ENCODE measurements at places on chromosomes 7 and 10.

GRCh38 chr7:85285527-85285926 is 98.7 kb upstream of the SEMA3D start:
- no peak for DNase-seq

- no peak for DNase-seq
Measured at GRCh38 chr7:83863906-83864305, 215.0 kb upstream of the SEMA3E start.

DNA sequence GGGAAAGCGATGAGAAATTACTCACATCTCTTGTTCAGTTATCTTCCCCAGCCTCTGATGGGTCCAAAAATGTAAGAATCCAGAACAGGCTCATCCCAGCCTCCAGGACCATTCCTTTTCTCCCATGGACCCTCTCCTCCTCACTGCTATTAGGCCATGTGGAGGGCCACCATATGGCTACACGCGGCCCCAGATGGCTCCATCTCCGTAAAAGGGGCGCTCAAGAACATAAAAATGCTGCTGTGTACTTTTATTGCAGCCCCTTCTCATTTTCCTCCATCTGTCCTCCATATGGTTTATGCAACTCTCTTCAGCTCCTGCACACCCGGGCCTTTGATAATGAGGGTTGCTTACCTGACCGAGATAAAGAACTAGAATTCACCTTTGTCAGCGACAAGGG is 166.2 kb downstream of the RAPGEF5 start:
- no peak for DNase-seq

DNA sequence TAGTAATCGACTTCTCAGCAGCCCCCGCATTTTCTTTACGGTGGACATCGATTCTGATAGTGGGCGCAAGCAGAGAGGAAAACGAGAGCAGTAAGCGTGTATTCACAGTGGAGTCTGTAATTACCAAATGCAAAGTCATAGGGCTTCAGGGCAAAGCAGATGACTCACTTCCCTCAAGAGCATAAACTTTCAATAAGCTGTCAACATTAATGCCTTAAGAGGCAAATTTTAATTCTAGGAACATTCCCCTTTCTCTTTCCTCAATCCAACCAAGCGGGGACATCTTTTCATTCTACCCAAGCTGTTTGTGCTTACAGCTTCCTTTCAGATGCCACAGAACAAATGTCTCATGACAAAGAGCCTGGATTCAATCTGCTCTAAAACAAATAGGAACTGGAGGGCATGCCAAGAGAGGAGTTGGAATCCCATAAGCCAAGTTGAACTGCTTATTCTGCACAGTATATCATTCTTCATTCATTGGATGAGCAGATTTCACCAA is 48.6 kb downstream of the MALSU1 start:
- peak; percentile 38 for DNase-seq

GRCh38 chr7:75653651-75654050 is 85.1 kb downstream of the HIP1 start:
- no peak for DNase-seq

DNA sequence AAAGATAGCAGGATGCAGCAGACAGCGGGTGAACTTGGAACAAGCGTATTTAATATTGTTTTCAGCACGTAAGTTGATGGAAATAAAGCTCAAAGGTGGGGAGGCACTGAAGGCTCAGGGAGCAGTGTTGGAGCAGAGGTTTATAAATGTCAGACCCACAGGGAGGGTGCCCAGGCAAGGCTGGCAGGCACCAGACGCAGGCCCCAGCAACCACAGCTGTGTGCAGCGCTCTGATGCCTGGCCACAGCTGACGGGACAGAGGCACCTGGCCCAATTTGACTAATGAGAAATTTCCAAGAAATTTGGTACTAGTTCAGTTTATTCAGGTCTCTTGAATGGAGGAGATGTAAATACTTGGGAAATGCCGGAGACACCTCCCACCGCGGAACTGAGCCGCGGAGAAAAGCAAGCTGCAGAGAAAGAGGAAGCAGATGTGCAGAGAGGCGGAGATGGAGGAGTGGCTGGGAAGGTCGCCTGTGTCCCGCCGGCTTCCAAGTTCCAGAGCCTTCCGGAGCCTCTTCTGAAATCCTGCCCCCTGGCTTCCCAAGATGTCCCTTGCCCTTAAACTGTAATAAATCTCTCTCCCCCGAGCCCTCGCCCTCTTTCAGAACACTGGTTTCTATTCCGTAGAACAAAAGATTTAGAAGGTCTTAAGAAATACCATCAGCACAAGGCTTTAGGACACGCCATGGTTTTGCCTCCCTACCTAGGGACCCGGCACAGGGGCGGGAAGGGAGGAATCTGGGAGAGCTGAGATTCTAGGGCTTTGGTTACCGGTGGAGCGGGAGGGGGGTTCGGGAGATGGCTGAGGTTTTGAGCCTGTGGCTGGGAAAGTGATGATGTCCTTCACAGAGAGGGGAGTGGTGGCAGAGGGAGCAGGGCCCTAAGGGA is 38.4 kb upstream of the PLXNA4 start:
- DNase-seq: no peak

- no peak for DNase-seq
Measured at GRCh38 chr10:70918851-70919530, 30.6 kb upstream of the PCBD1 start.

- DNase-seq: no peak
Measured at GRCh38 chr10:121845044-121845784, 82.6 kb downstream of the ATE1 start.

DNA sequence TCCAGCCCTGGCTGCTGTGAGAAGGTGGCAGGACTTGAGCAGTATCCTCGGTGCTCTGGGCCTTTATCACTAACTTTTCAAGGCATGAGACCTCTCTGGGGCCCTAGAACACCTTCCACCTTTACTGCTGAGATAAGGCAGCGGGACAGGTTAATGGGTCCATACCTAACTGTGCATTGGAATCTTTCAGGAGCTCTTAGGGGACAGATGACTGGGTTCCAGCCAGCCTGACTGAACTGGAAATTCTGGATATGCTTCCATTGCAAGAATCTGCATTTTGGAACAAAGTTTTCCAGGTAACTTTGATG is 73.0 kb downstream of the ATXN7L1 start:
- DNase-seq: no peak

DNA sequence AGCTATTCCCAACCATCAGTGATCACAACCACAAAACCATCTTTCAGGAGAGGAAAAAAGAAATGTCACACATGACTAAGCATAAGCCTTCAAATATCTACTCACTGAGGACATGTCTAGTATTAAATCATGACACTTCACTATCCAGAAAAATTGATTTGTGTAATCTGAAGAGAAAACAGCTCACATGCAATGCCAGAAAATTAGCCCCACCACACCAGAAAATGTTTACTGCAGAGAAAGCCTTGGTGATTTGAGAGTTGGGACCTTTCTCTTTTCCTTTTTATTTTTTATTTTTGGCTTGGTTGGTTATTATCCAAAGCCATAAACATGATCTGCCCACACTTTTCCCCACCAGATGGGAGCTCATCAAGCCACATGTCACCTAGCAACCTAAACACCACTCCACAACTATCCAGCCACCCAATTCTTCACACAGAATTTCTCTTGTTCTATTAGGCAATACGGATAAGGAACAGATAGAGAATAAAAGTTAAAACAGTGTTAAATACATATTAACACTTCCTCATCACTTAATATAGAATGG is 3.1 kb downstream of the PARD3 start:
- peak; percentile 84 for DNase-seq

DNA sequence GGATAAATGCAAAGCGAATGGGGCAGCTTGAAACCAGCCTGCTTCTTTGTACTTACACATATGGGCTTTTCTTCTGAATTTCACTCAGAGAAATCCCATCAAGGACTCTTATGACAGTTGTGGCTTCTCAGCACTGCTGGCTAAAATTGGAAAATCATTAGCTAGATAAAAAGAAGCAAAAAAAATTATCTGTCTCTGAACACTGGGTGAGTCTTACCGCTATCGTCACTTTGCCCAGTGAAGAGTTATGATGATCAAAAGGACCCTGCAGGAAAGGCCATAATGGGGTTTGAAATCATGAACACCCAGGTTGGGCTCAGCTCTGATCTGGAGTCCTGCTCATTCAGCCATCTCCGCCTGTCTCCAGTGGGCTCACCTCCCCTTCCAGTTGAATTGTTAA is 34.3 kb downstream of the AOAH start:
- DNase-seq: no peak

- DNase-seq: no peak
Measured at GRCh38 chr10:2476812-2477553, 590.4 kb upstream of the PFKP start.

DNA sequence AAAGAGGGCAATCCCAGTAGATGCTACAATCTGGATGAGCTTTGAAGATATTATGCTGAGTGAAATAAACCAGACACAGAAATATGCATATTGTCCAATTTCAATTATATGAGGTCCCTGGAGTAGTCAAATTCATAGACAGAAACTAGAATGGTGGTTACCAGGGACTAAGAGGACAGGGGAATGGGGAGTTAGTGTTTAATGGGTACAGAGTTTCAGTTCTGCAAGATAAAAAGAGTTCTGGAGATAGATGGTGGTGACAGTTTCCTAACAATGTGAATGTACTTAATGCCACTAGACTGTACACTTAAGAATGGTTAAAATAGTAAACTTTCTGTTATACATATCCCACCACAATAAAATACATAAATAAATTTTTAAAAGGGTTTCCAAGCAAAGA is 236.6 kb downstream of the ELMO1 start:
- no peak for DNase-seq

GRCh38 chr7:151696721-151697514 is 177.2 kb upstream of the RHEB start:
- peak; percentile 37 for DNase-seq

GRCh38 chr7:8232999-8233847 is 28.7 kb downstream of the ICA1 start:
- DNase-seq: peak; percentile 23
